ENCODE measurements at places on chromosomes 2 and 18.
A peak's percentile ranks its signal among the peaks of the same experiment; 100 is the strongest.

DNA sequence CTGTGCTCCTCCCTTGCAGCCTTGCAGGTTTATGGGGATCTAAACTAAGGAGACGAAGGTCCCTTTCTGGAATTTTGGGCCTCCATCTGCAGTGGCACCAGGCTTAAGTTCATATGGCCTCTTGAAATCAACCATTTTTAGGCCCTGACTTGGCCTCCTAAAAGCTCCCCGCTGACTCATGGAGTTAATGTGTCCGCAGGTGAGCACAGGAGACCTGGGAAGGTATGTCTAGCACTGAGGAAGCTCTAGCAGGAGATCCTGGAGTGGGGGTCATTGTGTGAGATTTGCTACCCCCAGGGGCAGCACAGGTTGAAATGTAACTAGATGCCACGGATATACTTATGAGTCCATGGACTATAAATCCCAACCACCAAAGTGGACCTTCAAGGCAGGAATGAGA lies 95.9 kb upstream of the CELF4 start:
- DNase-seq, result no peak

DNA sequence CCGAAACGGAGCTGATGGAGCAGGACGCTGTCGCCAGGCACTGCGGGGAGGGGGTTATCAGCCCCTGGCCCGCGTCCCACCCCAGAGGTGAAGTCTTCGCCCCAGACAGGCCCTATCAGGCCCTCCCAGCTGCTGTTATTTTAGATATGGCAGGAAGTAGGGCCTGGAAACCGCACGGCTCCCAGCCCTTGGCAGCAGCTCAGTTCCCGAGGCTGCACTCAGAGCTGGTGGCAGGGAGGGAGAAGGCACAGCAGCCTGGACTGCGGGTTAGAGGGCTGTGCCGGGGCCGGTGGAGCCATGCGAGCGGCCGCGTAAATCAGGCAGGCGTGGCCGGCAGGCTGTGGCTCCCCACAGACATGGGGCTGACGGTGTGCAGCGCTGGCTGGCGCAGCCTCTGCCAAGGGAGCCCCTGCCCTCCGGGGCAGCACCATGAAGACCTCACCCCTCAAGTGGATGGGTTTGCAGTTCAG lies 111.4 kb downstream of the NFATC1 start:
- DNase-seq, result no peak

GRCh38 chr2:59077981-59078531 lies 836.9 kb upstream of the FANCL start:
- no peak for DNase-seq

DNA sequence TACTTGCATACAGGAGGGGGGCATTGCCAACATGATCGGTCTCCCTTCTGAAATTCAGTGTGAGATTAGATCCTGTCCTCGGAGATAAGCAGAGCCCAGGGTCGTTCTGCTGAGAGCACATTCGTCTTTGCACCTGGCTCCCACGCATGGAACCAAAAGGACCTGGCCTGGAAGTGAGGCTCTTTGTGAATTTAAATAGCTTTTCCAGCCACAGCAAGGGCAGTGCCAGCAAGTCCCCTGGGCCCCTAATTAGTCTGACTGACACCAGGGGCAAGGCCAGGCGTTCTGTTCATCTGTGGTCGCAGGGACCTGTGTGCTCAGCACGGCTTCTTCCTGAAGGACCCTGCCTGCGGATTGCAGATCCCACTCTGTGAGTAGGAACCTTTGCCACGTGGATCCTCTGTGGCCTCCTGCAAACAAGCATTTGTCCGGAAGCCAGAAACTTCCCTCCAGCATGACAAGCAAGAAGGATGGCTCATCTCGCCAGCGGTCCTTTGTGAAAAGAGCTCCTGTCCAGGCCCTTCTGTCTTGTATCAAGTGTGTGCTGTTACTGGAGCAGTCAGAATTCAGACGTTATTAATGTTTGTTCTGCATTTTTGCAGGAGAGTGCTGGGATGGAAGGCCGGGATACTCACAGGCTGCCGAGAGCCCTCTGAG lies 128.7 kb downstream of the TPO start:
- DNase-seq, result no peak

DNA sequence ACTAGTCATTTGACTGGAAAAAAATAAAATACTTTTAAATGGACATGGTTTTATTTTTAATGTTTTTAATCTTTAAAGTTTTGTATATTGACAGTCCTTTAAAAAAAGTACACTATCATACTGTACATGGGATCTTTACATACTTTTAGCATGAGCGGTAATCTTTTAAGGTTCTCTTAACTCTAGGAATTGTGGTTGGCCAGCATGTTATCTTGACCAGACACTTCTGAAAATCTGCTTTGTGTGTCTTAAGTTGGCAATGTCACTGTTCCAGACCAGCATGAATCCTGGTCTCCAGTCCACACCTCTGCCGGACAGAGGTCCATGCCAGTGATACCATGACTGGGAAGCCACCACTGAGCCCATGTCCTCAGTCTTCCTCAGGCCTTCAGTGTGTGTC lies 17.7 kb downstream of the ITGB1BP1 start:
- no peak for DNase-seq

GRCh38 chr2:106704798-106705197 lies 181.2 kb downstream of the ST6GAL2 start:
- no peak for DNase-seq

- DNase-seq, result no peak
Measured at GRCh38 chr2:217555081-217555876, 447.5 kb downstream of the TNS1 start.

DNA sequence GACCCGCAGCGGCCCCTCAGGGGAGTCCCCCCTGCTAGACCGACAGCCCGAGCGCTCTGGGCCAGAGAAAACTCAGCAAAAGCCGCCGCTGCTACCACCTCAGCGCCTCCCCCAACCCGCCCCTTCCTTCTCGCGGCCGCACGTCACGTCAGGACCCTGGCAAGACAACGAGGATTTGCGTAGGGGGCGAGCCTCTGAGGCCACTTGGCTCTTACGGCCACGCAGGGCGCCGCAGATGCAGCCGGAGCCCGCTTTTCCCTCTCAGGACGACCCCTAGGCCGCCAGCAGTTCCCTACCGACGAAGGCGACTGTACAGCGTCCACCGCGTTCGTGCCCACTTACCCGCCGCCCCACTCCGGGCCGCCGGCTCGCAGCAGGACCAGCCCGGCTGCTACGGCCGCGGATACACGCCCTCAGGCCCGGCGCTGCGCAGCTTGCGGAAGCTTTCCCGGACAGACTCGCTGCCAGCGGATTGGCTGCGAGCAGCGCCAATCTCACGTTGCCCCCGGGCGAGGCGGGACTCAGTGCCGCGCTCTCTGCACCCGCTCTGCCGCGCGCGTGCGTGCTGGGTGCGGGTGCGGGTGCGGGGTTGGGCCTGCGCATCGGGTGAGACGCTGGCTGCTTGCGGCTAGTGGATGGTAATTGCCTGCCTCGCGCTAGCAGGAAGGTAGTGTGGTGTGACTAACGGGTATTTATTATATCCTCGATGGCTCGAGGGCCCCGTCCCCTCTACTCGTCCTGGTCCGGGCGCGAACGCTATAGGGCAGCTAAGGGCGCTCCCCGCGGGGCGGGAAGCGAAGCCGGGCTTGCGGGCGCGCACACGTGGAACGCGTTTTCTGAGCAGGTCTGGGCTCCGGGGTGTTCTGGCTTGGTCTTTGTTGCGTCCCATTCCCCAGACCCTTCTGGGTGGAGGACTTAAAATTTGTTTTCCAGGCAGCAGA lies at the start of the genes ORMDL1 and PMS1:
TSS of gene ORMDL1 (minus strand) at position 413 of the 941 bp plus-strand sequence. CDS start 1,744 bp downstream, outside the sequence.
TSS of gene PMS1 (plus strand) at position 524 of the 941 bp plus-strand sequence. CDS start 7,360 bp downstream, outside the sequence.
- DNase-seq, result peak; percentile 94

GRCh38 chr2:234189230-234189629 lies 138.7 kb downstream of the SPP2 start:
- DNase-seq, result no peak

- no peak for DNase-seq
Measured at GRCh38 chr2:158817588-158817987, 22.5 kb downstream of the DAPL1 start.

DNA sequence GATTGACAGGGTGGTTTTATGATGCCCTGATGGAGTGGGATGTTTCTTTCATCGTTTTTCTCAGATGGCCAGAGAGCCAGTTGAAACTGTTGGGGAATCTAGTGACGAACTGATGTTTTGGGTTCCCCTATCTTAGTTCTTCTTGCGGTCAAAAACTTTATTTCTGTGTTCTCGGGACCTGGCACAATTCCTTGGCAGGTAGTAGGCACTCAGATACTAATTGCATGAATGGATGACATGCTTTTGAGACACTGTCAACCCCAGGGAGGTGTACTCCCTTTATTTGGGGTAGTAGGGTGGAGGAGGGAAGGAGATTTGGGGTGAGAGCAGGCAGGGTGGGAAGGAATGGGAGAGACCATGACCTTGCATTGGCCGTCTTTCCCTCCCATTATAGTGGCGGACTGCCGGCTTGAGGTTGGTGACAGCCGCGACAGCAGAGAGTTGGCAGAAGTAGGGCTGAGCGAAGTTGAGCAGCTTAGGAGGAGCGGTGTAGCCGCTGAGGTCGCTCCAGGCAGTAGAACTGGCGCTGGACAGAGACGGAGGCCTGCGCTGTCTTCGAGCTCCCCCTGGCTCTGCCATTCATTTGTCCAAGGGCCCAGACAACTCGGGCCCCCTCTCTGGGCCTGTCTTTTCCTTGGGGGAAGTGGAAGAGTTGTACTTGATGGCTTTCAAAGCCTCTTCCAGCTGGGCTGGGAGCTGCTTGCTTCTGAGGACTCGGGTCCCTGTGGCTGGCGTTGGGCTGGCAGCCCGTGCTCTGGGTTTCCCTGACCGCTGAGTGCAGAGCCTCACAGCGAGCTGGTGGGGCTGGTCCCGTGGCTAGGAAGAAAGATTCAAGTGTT lies 2.6 kb downstream of the TET3 start:
- no peak for DNase-seq

DNA sequence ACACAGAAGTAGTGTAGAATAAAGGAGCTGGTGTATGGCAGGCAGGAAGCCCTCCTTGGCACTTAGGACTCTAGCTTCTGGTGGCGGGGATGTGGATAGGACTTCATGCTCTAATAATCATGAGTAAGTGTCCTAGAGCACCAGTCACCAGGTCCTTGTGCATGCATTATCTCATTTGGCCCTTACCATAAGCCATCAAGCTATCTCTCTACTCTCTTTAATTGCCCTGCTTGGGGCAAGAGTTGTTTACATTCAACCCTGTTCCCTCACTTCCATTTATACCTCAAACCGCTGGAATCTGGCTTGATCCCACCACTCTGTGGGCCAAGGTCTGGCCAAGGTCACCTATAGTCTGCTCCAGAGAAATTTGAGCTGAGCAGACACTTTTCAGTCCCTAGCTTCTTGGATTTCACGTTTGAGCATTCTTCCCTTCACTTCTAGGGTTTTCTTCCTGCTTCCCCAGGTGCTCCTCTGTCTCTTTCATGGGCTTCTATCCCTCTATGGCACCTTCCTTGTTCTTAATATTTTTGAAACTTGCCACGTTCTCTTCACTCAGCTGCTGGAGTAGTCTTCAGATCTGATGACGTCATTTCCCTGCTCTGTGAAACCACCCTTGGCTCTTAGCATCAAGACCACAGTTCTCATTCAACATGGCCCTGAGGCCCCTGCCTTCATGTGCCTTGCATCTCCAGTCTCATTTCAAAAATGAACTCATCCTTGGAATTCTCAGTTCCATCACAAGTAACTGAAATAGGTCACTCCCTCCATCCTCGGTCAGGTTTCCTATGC lies 94.9 kb upstream of the GATA6 start:
- DNase-seq, result no peak

DNA sequence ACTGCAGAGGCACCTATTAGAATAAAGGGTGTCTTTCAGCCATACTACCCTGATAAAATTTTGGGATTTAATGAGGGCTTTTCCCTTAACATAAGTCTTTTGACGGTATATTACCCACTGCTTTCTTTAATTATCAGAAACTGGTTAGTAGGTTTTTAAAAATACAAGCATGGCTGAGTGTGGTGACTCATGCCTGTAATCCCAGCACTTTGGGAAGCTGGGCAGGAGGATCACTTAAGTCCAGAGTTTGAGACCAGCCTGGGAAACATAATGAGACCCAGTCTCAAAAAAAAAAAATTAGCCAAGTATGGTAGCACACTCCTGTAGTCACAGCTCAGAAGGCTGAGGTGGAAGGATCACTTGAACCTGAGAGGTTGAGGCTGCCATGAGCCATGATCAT lies 16.1 kb downstream of the CPSF3 start:
- no peak for DNase-seq

DNA sequence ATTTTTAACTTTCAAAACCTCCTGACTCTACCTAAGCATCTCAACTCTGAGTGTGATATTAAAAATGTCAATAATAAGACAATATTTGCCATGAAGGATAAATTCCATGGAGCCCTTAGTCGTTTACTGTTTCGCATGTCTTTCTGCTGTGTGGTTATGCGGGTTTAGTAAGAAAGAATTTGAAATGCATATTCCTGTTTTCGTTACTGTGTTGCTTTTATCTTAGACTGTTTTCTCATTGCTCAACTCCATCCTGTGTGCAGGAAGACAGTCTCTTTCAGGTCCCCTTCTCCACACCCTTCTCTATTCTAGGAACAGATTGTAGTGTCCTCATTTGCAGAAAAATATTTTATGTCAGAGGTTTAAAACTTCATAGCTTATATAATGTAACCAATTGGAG lies 82.5 kb upstream of the MAP3K20 start:
- no peak for DNase-seq

- DNase-seq, result no peak
Measured at GRCh38 chr2:237483018-237483731, 3.9 kb upstream of the MLPH start.

DNA sequence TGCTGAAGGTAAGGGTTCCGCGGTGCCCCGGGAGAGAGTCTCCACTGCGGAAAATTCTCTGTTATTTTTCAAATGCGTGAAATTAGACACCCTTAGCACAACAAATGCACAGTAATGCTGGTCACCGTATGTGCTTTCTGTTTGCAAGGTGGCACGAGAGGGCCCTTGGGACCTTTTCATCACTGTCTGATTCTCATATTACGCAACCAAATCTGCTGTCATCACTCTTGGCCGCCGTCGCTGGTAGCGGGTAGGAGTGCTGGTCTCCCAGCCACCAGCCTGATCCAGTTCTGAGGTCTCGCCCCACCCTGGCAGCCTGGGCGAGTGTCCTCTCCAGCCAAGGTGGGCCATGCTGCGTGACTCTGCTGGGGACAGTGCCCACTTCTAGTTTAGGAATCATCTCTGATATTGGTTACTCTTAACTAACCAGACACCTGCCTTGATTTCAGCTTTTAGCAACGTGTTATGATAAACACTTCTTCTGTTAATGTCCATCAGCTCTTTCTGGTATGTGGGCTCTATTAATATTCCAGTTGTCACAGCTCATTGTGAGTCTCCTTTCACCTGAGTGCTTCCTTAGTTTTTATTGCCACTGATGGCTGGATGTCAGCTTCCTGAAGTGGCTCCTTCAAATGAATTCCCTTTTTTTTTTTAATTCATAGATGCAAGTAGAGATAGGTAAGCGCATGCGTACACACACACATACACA lies 199.4 kb downstream of the GBX2 start:
- DNase-seq, result no peak

- DNase-seq, result no peak
Measured at GRCh38 chr18:73446502-73446901, 578.7 kb upstream of the NETO1 start.

GRCh38 chr2:237682151-237682550 lies 54.8 kb downstream of the LRRFIP1 start:
- no peak for DNase-seq

DNA sequence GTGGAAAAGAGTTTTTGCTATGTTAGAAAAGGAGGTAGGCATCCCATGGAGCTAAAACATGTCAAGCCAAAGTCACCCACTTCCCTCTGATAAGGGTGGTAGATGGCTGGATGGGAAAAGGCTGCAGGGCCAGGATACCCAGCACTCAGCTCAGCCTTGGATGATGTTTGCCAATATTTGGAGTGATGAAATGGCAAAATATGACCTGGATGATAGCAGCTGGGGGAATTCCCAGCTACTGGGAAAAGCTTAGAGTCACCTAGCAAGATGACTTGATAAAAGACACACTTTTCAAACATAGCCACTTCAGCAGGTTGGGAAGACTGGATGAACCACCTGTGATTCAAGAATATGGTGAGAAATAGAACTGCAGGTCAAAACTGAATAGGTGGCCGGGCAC lies 10.1 kb downstream of the RFX8 start:
- DNase-seq, result no peak

Measured in HEK293T (cell line).